ENCODE measurements at places on chromosomes 1 and 21. TPM values are rescaled to one million over a fixed set of nuclear protein-coding genes. Genes with fewer than 3 reads are reported as not detected.

- DNase-seq = no peak
Measured at GRCh38 chr21:26883768-26884167, 38.6 kb upstream of the ADAMTS1 start.

Gene LDLRAD1
- not detected for total RNA-seq

Gene THEM5
- total RNA-seq = not detected

- peak; percentile 73 for DNase-seq
Measured at GRCh38 chr1:205569411-205570172, 62.2 kb downstream of the ELK4 start.

Gene RBM15
- total RNA-seq = 15.9 TPM

DNA sequence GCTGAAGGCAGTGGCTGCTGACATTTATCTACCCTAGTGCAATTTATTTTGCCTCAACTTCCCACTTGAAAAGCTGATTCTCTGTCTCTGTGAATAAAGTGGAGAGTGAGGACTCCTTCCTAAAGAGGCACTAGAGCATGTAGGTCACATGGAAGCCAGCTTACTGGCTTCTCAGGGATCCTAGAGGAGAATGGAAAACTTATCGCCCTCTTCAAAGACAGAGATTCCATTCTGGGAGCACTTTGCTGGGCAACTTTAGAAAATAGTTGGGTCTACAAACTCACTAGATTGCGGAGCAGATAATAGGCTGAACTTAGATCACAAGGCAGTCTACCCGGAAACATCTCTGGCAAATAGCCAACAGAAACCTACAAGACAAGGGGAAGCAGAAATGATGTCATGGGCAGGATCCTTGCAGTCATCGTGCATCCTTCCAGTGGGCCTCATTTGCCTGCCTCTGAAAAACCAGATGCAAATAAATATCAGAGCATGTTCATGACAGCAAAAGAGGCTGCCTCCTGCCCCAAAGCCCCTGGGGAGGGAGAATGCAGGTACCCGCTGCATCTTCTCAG is 104.8 kb upstream of the BARHL2 start:
- DNase-seq = no peak

Gene ERRFI1
- 84.4 TPM for total RNA-seq

- DNase-seq = no peak
Measured at GRCh38 chr21:25912402-25912746, 177.6 kb downstream of the GABPA start.

Gene MYOC
- total RNA-seq = 32.1 TPM

DNA sequence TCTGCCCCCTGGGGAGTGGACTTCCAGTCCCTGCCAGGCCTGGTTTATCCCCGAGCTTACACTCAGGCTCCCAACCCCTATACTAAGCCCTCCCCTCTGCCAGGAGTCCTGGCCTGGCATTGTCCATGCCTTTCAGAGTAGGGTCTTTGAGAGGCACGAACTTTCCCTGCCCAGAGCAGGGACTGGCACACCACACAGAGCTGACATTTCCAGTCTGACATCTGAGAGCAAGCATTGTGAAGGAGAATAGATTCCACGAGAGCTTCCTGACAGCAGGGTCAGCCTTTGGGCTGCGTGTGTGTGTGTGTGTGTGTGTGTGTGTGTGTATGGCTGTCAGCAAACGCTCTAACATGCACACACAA is 59.5 kb upstream of the LAPTM5 start:
- no peak for DNase-seq

GRCh38 chr1:198575292-198575691 is 34.8 kb upstream of the ATP6V1G3 start:
- no peak for DNase-seq

DNA sequence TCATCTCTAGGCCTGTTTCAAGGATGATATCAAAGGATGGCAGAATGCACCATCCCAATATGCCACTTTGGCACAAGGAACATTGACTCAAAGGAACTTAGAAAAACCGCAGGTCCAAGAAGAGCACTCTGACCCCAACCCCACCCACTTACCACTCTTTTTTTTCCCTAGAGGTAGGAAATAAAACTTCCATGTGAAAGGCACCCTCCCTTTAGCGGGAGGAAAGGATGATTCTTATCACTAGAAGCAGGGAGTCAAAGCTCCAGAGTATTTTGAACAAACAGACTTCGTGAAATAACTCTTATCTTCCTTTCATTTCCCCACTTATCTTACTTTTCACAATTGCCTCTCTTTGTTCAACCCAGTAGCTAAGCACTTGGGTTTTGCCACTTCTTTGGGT is 22.2 kb downstream of the PSMG1 start:
- DNase-seq = no peak

- DNase-seq = peak; percentile 96
Measured at GRCh38 chr21:45292399-45293219, 4.9 kb upstream of the POFUT2 start.

Gene OPRD1
- total RNA-seq = not detected

GRCh38 chr1:67489643-67490042 is 59.4 kb upstream of the SERBP1 start:
- no peak for DNase-seq

Gene CELSR2
- 2.8 TPM for total RNA-seq

Gene CFHR5
- total RNA-seq = not detected

Gene TRIM17
- total RNA-seq = 0.38 TPM

DNA sequence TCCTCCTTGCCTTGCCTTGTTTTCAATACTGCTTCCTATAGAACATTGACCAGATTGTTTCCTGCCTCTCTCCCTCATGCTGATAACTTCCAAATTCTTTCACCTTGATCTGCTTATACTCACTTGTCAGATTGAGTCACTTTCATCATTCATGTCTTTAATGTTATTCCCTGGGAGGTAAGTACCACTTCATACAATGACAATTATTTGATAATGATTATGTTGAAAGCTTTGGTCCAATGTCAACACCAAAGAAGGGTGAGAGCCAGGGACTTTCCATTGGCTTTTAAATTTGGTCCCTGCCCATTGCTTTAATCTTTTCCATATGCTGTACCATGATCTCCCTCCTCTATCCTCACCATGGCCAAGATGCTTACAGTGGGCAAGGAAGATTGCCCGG is 137.4 kb downstream of the SYT2 start:
- DNase-seq = no peak

GRCh38 chr1:3186526-3186921 is 117.5 kb downstream of the PRDM16 start:
- DNase-seq = peak; percentile 96

DNA sequence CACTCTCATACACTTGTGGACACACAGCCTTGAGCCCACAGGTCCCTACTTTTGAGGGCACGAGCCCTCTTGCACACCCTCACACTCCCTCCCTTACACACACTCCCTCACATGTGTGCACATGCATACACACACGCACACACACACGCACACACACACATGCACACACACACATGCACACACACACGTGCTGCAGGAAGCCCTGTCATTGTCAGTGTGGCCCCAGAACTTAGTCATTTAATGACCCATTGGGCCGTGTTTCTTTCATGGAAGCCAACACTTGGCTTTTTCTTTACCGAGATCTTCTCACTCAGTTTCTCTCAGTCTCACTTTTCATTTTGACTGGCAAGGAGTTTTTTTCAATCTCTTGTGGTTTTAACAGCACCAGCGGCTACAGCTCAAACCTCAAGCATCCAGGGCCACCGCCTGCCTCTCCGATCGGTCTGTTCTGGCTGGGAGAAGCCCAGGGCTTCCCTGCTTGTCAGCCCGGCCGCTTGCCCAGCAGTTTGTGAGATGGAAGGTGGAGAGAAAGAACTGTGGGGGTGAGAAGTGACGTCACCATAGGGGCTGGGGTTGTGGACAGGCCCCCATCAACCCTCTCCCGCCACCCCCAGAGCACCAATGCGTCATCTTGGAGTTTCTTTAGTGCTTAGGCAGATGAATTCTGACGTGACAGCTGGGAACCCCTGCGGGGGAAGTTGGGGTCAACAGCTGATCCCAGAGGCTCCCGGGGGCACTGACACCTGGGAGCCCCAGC is 15.8 kb upstream of the TNFRSF8 start:
- no peak for DNase-seq

Gene ZNF648
- not detected for total RNA-seq

DNA sequence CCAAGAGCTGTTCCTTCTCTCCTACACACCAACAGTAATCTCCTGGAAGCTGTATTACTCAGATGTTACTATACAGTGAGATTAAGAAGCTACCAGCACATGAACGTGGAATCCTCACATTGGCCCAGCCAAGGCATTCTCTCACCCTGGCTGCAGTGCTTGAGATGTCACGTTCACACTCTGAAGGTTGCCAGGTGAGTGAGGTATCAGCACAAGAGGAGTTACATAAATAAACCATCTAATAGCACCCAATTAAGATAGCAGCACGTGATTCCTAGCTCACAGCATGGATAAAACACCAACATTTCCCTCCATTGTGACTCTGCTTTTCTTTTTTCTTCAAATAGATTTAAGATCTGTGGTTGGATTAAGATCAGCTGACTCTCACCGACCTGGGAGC is 182.8 kb downstream of the PLPP3 start:
- DNase-seq = no peak

GRCh38 chr21:43271452-43272020 is 102.7 kb downstream of the CRYAA start:
- no peak for DNase-seq

- no peak for DNase-seq
Measured at GRCh38 chr1:171899838-171900237, 58.5 kb downstream of the DNM3 start.

DNA sequence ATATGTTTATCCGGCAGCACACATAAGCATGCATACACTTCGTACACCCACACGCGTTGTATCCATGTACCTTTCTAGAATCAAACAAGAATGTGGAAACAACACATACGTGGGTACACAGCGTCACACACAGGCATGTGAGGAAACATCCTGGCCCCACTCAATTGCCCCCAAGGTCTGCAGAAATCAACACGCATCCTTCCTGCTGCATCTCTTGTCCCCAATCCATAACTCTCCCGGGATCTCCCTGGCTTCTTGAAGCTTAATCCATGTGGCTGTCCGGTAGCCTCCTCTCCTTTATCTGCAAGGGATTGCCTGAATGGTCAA is 5.5 kb upstream of the TBX15 start:
- DNase-seq = no peak

DNA sequence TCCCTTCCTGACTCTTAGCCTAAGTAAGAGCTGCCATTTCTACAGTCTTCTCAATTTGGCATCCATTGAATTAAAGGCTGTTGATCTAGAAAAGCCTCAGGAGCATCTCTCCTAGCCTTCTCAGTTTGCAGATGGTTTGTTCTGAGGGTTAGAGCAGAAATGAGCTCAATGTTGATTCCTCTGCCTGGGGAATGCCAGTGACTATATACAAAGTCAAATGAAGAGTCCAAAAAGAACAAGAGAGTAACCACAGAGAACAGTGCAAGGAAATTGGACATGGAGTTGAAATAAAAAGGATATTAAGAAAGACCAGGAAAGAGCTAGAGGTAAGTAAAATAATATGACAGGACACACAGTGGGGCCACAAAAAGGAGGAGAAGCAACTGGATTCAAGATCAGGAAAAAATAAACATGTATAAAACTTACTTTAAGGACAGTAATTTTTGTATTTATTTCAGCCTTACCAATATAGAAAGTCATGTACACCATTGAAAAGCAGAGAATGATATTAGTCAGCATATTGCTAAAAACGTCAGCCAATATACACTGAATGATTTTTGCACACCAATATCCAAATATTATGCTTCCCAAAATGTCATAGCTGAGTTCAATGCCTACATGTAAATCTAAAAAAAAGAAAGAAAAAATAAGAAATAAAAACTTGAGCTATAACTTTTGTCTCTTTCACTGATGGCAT is 21.3 kb downstream of the SLC9C2 start:
- DNase-seq = no peak

GRCh38 chr21:32140604-32141317 is 138.1 kb downstream of the MIS18A start:
- no peak for DNase-seq

Gene RASSF5
- total RNA-seq = 11.0 TPM

- no peak for DNase-seq
Measured at GRCh38 chr1:231964241-231964640, 337.7 kb downstream of the DISC1 start.

DNA sequence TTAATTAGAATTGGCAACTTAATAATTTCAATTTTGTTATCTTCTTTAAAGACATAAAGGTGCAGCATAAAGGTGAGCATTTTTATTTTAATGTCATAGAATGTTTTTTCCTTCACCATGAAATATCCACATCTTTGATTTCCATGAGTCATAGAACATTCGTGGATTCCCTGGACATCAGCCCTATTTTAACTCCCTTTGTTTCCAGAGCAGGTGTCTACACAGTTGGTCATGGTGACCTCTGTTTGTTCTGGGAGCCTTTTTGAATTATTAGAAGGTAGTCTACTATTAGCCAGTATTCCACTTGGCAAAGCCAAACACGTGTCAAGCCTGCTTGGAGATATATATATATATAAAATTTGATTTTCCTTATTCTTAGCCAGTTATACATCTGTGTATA is 572.9 kb downstream of the LTN1 start:
- no peak for DNase-seq

Gene ZMYND12
- 0.69 TPM for total RNA-seq

GRCh38 chr1:212402666-212403321 is 11.9 kb downstream of the PACC1 start:
- no peak for DNase-seq

DNA sequence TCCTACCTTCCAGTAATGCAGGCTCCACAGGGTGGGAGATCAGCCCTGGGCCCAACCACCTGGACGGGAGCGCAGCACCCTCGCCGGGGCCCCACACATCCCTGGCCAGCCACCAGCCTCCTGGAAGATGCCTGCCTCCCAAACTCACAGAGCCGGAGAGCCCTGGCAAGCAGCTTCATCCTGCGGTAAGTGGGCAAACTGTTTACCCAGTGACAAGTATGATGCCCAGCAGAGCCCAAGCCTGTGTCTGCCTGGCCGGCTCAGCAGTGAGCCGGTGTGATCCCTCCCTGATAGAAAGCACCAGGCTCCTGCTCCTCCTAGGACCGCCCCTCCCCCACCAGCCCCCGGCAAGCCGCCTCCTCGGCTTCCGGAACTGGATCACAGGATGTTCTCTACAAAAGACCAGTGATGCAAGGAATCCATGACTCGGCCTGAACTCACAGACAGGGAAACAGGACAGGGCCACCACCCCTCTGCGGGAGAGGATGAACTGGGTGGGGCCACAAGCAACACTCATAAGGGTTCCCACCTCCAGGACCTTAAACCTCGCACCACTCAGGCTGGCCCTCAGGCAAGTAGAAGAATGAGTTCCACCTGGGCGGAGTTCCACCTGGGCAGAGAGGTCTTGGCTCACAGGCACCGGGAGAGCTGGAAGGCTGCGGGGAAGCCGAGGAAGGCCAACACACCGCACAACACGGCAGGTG is 7.9 kb downstream of the ACOT7 start:
- no peak for DNase-seq

Gene GLMP
- 51.5 TPM for total RNA-seq

GRCh38 chr1:71270394-71270915 is 189.6 kb upstream of the ZRANB2 start:
- no peak for DNase-seq

- DNase-seq = no peak
Measured at GRCh38 chr1:176896216-176896615, 268.3 kb downstream of the ASTN1 start.

Gene GPR37L1
- total RNA-seq = 0.09 TPM

DNA sequence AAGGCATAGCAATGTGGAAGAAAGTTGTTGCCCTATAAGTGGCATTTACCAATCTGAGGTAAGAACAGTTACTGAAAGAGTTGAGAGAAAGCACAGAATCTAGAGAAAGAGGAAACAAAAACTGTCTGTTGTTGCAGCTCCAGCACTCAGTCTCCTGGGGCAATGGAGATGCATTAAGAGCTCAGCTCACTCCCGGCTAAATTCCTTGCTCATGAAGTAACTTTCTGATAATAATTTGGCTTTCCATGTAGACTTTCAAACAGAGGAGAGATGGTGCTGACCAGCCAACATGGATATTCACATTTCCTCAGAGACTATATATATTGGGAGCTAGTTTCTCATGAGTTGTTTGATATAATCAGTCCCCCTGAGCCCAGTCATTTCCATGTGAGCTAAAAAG is 135.3 kb downstream of the GDAP2 start:
- no peak for DNase-seq

All from posterior vena cava (tissue), 2 donors.